Stimulated activated CD8-positive, alpha-beta memory T cell treated with anti-CD3 and anti-CD28 coated beads, Interleukin-4, amount 100 ng/mL, for 1 hour (primary cell): ENCODE measurements at places on chromosomes 7 and 10.

DNA sequence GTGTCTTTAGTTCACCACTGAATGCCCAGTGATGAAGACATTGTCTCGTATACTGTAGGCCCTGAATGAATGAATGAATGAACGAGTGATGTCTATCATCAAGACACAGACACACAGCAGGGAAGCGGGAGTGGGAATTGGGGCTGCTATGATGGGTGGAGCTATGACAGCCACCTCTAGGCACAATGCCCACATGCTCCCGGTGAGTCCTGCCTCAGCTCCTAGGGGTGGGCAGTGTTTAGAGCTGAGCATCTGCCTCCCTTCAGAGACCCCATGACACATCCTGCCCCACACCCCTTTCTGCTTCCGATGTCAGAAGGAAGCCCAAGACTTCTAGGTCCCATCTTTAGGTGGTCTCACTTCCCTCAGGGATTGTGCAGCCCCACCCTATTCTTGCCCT is 714.1 kb downstream of the PARD3 start:
- no peak for DNase-seq

DNA sequence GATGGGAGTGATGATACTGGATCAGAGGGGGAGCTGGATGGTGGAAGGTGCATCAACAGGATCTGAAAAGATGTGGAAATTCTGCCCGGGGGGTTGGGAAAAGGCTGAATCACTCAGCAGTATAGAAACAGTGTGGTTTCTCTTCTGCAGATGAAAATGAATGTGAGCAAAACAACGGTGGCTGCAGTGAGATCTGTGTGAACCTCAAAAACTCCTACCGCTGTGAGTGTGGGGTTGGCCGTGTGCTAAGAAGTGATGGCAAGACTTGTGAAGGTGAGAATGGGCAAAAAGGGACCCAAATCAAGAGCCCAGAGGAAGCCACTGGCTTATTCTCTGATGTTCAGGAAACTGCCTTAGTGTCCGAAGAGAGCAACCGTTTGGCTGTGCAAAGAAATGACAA is 12.9 kb downstream of the OIT3 start:
- DNase-seq: no peak

DNA sequence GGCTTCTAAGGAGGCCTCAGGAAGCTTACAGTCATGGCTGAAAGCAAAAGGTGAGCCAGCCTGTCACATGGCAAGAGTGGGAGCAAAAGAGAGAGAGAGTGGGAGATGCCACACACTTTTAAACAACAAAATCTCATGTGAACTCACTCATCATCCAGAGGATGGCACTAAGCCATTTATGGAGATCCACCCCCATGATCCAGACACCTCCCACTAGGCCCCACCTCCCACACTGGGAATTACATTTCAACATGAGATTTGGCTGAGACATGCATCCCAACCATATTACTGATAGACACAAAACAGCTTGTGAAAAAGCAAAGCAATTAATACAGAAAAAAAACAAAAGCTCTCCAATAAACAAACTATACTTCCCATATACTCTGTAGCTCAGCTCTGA is 210.3 kb downstream of the GALNT17 start:
- DNase-seq: no peak

DNA sequence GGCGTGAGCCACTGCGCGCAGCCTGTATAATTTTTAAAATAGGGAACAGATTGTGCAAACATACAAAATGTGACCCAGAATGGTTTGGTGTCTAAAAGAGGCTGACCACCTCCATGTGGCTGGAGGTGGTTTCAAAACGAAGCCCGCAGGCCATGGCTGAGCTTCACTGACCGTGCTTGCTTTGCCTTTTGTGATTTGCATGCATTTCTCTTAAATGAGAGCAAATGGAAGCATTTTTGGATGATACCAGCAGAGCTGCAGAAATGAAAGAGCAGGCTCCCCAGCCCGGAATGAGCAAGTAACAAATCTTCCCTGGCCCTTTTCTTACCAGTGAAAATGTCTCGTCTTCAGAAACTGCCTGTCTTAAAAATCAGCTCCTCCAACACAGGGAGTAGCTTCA is 239.9 kb downstream of the CAMK1D start:
- no peak for DNase-seq

- no peak for DNase-seq
Observed at GRCh38 chr10:124013916-124014315, 79.5 kb downstream of the CHST15 start.

GRCh38 chr7:37320140-37320847 is 128.4 kb downstream of the ELMO1 start:
- DNase-seq: no peak

- DNase-seq: no peak
Observed at GRCh38 chr7:927031-927671, 27.3 kb downstream of the ADAP1 start.

GRCh38 chr7:64180989-64181388 is 26.0 kb upstream of the ZNF735 start:
- no peak for DNase-seq

DNA sequence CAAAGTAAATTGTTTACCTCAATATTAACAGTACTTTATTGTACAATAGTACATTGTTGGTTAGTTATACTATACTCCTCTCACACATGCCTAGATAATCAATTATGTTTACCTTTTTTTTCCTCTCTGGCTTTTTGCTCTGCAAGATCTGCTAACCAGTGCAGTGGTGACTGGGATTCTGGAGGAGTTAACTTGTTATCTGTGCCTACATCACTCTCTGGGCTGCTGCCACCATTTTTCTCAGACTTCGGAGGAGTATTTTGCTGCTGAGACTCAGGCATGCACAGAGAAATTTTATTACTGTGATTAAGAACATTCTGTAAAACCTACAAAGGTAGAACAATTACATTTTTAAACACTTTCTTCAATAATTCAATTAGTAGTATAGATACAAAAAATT is 59.7 kb downstream of the NRBF2 start:
- DNase-seq: no peak

DNA sequence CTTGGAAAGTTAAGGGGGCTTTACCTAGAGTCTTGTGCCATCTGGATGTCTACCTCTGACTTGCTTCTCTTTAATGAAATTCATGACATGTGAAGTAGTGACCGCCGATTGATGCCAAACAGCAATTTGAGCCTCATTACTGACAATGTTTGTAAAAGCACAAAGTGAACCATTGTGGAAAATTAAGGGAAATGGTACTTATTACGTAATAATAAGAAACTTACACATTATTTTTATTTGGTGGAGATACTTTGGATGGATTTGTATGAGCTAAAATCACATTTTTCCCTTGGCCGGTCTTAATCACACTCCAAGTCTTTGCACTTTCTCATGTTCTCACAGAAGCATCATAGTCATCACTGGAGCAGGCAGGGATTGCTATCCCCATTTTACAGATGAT is 265.1 kb upstream of the KLF6 start:
- DNase-seq: no peak

DNA sequence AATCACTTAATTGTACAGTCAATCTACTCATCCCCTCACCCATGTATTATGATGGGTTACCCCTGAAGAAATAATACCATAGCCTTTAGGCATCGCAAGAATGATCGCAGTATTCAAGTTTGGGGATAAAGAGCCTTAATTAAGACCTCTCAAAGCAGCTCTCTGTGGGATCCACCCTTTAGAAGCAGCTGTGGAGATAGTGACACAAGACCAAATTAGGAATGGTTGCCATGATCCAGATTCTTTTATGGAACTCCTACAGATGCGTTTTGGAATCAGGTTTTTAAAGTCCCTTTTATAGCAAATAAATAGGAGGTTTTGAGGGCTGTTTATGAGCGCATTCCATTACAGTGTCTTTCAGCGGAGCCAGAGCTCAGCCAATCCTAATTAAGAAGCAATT is 12.2 kb downstream of the TES start:
- no peak for DNase-seq

DNA sequence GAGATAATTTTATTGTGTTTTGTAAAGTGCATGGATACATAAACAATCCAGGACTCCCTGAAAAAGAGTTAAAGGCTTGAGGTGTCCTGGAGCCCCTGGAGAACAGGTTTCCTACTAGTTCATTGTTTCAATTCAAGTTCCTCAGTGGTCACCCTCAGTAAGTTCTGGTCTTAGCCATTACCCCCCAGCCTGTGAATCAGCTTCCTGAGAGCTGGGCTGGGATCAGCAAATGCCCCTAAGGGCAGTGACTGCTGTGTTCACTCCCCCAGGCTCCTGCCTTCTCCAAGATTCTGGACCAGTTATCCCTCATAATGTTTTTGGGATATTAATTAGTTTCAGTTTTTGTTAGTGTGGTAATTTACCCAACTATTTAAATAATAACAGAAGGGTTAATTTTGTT is 151.6 kb upstream of the PRSS58 start:
- DNase-seq: no peak

- no peak for DNase-seq
Observed at GRCh38 chr7:112423987-112424386, 26.3 kb upstream of the IFRD1 start.

- no peak for DNase-seq
Observed at GRCh38 chr10:58451193-58451889, 61.3 kb upstream of the BICC1 start.

- no peak for DNase-seq
Observed at GRCh38 chr7:22251281-22251680, 105.7 kb downstream of the RAPGEF5 start.

- no peak for DNase-seq
Observed at GRCh38 chr10:50316695-50317648, 65.7 kb upstream of the ASAH2 start.

- DNase-seq: no peak
Observed at GRCh38 chr7:74284781-74285259, 4.4 kb upstream of the CLIP2 start.

- no peak for DNase-seq
Observed at GRCh38 chr7:118000480-118001202, 127.4 kb upstream of the CTTNBP2 start.

- no peak for DNase-seq
Observed at GRCh38 chr10:130816116-130816901, 495.2 kb downstream of the TCERG1L start.

DNA sequence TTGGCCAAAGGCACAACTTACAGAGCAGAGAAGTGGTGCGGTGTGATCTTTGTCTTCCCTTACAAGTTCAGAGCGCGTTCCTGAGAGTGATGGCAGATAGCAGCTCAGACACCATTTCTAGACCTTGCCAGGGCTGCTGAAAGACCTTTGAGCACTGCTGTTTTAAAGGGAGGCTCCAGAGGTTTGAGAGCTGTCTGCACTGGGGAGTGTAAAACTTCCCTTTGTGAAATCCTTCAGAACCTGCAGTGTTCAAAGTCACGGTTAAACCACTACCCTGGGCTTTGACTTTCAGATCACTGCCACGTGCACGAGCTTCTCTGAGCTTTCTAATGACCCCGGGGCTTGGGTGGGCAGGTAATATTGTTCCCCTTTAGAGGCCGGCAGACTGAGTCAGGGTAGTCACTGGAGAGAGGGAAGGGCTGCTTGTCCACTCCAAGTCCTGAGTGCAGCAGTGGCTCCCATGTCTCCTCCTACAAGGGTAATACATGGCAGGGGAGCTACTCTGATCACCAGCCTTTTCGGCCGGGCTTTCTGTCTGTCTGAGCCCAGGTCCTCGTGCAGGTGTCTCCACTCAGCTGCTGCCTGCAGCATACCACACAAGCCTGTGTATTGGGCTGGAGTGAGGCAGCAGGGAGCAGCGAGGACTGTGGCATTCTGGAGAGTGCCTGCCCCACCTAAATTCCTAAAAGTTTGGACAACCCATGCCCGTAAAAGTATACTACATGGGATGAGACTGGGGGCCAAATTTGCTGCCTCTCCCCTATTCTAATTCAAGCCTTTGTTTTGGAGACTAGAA is 63.3 kb downstream of the ZMIZ1 start:
- no peak for DNase-seq

GRCh38 chr10:498760-499435 is 190.6 kb downstream of the DIP2C start:
- DNase-seq: no peak

- DNase-seq: no peak
Observed at GRCh38 chr10:91893051-91893450, 16.2 kb downstream of the FGFBP3 start.

DNA sequence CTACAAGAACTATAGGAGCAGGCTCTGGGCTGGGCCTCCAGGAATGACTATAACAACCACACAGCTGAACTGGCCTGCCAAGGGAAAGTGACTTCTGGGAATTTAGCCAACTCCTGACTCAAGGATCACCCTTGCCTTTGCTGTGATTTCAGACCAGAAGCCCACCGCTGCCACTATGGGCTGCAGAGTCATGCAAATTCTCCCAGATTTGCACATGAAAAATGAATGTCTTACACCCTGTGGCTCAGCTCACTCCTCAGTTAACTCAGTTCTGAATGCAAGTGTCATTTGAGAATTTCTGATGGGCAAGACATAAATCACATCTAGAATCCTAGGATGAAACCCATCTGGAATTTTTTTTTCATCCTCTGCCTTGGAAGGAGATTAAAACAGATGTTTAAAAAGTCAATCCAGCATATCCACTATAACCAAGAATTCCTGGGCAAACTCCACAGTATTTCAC is 186.5 kb upstream of the BET1 start:
- DNase-seq: no peak

DNA sequence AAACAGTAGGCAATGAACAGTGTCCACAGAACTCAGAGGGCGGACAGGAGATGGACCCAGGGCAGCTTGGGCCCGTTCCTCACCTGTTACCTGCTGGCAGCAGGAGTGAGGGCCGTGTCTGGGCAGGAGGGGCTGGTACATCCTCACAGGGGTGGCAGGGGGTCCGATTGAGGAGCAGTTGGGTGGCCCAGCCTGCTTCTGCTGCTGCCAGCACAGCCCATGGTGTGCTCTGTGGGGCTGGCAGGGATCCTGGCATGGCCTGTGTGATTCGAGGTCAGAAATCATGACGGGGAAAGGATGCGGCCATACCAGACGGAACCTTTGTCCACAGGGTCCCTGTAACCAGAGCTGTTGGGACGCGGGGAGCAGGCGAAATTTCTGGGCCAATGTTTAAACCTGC is 49.6 kb downstream of the INPP5A start:
- no peak for DNase-seq

DNA sequence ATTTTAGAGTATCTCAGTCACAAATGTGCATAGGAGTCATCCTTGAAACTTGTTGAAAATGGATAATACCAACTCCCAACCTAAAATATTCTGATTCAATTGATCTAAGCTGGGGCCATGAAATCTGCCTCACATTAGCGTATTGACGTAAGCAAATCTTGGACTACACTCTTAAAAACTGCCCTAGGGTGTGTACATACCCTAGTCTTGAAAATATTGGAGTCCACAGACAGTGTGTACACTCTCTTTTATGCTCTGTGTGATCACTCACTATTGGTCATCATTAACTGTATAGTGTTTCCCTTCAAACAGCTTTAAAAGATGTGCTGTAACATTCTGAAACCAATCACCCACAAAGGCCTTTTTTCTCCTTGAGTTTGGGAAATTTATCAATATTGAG is 102.9 kb upstream of the FERD3L start:
- DNase-seq: no peak
